ENCODE measurements at places on chromosomes 5 and 9. TPM values are rescaled to one million over a fixed set of nuclear protein-coding genes. Genes with fewer than 3 reads are reported as not detected.

- no peak for DNase-seq
Measured at GRCh38 chr5:17185773-17186172, 31.7 kb upstream of the BASP1 start.

- DNase-seq, result no peak
Measured at GRCh38 chr9:115533511-115533910, 415.6 kb upstream of the TNC start.

GRCh38 chr9:17578911-17579793, at the start of gene SH3GL2:
Gene SH3GL2, plus strand, starts transcription at chr9:17579066.
- no peak for DNase-seq

- DNase-seq, result peak; percentile 60
Measured at GRCh38 chr9:136944519-136945332, at the start of the genes C8G and FBXW5. Gene C8G, plus strand, starts transcription at chr9:136945243. Its CDS starts 78 bp downstream, at chr9:136945321. Gene FBXW5, minus strand, starts transcription at chr9:136944738. Its CDS starts 655 bp downstream, at chr9:136944083.

DNA sequence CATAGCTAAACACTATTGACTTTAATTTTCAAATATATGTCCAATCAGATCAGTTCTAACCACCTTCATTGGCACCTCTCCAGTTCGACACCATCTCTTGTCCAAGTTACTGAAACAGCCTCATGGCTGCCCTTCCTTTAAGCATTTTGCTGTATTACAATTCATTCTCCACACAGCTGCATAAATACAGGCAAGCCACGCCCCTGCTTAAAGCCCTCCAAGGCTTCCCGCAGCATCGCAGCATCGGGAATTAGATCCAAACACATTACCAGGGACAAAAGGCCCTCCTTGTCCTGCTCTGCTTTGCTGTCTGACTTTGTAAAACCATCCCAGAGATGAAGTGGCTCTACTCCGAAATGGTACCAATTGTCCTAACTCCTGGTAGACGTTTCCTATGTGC, 75.1 kb upstream of the RAI14 start:
- DNase-seq, result no peak

GRCh38 chr5:102807878-102808502, 52.9 kb downstream of the PAM start:
- no peak for DNase-seq

- DNase-seq, result no peak
Measured at GRCh38 chr5:159779481-159779880, 136.8 kb upstream of the ADRA1B start.

- no peak for DNase-seq
Measured at GRCh38 chr5:107099506-107099905, 571.2 kb downstream of the EFNA5 start.

DNA sequence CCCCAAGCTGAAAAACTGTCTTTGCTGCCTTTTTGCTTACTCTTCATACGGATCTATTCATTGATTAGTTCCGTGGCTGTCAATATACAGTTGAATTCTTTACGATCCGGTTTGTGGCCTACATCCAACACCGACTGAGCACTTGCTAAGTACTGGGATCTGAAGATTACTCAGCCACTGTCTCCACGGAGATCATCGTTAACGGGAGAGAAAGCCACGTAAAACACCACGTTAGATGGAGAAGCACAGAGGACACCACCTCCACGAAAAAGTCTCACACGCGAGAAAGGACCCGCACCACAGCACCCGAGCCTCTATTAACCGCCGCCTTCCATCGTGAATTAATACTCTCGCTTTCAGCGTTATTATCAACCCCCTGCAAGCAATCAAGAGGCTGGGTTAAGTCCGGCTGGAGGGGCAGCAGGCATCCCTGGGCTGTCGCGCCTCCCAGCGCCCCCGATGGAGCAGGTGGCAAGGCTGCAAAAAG, 650 bp downstream of the ELP1 start:
- DNase-seq, result no peak

DNA sequence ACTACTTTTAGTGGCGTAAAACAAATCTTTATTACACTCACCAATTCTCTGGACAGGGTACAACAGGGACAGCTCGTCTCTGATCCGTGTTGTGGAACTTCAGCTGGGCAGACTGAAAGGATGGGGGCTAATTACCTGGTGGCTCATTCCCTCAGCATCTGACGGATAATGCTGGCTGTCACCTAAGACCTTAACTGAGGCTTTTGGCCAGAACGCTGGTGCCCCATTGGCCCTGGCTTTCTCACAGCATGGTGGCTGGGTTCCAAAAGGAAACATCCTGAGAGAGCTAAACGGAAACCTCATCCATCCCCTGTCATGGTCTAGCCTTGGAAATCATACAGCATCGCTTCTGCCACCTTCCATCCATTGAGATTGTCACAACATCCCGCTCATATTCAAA, 62.9 kb downstream of the RAI14 start:
- no peak for DNase-seq

PTGES gene
- total RNA-seq, result not detected
